Esophagus squamous epithelium (tissue), 5 donors: ENCODE measurements at places on chromosomes 16 and 17. TPM values are rescaled to one million over a fixed set of nuclear protein-coding genes. Genes with fewer than 3 reads are reported as not detected.

DNA sequence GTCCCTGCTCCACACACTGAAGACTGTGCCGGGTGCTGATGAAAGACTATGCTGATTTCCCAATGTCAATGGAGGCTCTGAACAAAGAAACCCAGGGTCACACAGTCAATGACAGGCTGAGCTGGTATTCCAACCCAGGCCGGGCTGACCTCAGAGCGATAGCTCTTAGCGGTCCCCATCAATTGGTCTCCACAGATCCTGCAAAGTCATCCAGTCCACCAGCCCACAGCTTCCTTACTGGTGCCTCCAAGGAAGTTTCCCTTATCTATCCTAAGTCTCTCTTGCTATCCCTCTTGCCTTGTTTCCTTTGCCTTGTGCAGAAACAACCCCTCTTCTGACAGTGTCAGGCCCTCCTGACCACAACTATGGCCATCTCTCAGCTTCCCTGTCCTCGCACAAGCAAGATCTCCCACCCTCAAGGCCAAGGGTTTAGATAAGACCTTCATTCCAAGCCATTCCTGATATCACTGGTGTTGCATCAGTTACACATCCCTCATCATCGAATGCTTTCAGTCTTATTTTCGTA lies 52.7 kb upstream of the KSR1 start:
- no peak for DNase-seq

- DNase-seq: no peak
These were observed 1.1 kb downstream of the MAPK3 start for GRCh38 chr16:30121741-30122571.

DNA sequence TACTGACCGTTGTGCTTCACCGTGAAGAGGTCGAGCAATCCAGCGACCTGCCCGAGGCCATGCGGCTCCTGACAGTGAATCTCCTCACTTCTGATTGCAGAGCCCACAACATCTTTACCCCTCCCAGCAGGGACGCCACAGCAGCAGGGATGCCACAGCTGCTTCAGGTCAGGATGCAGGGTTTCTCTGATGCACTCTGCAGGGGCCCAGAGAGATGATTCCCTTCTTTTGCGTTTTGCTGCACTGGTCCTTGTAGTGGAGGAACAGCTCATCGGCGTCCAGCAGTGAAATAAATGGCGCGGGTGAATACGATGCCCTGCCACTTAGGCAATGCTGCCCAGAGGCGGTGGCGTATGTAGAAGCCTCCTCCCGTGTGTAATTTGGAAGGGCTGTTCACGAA lies 5.6 kb downstream of the KIAA0513 start:
- no peak for DNase-seq

Gene RCVRN
- not detected for total RNA-seq

DNA sequence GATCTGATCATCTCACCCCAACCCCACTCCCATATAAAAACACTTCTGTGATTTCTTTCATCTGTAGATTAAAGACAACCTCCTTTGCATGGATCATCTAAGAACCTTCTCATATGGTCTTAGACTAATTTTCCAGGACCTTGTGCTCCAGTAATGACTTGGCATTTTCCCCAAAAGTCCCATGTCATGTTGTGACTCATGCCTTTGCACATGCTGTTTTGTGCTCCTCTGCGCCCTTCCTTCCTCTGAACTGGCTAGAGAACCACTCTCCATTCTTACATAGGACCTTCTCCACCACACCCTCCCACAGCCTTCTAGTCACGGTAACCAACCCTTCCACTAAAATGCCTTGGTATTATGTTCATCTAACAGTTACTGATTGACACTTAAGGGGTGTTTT lies 99.5 kb upstream of the AXIN2 start:
- DNase-seq: no peak

Gene KRT17
- 2,552 TPM for total RNA-seq

DNA sequence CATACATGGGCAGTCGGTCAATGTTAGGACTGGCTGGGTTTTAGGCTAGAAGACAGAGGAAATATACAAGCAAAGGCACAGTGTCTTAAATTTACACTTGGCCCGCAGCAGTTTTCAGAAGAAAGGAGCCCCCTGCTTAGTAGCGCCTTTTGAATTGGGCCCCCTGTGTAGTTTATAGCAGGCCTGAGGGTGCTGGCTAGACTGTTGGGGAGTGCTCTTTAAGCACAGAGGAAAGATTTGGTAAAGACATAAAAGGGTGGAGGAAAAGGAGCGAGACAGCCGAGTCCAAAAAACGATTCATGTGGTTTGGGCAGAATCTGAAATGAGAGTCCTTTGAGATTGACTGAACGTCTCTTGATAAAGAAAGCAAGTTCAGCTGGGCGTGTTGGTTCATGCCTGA lies 10.6 kb downstream of the RMI2 start:
- DNase-seq: no peak

Gene ABCA10
- 1.3 TPM for total RNA-seq

GRCh38 chr17:28759256-28759865 lies 15.6 kb downstream of the TRAF4 start:
- DNase-seq: no peak

Gene EME1
- total RNA-seq: 1.5 TPM
